ENCODE measurements at places on chromosomes 7 and 10. TPM values are rescaled to one million over a fixed set of nuclear protein-coding genes. Genes with fewer than 3 reads are reported as not detected.
A peak's percentile ranks its signal among the peaks of the same experiment; 100 is the strongest.

- no peak for DNase-seq
Observed at GRCh38 chr10:22453320-22453719, 108.0 kb downstream of the SPAG6 start.

DNA sequence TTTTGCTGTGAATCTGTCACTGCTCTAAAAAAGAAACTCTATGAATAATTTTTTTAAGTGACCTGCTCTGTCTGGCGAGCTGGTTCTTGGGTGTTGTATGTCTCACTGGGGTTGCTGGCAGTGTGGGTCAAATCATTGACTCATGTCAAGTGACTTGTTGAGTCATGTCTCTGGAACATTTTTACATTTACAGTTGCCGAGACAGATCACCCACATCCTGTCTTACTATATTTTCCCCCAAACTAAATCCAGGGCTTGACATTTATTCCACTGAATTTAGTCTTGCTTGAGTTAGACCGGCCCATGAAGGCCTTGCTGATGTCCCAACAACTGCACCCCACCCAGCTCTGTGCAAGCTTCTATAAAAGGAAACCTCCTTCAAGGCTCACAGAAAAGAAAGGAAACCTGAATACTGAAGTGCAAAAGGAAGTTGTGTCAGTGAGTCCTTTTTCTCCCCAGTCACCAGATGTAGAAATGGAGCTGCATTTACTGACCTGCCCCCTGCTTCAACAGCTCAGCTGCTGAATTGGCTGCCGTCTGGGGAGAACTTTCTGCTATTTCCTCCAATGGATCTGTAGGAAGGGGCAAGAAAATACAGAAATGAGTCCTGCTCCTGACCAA, 290.3 kb downstream of the TNS3 start:
- DNase-seq: peak; percentile 62

GRCh38 chr7:108442039-108442568, 14.1 kb downstream of the NRCAM start:
- DNase-seq: no peak

DNA sequence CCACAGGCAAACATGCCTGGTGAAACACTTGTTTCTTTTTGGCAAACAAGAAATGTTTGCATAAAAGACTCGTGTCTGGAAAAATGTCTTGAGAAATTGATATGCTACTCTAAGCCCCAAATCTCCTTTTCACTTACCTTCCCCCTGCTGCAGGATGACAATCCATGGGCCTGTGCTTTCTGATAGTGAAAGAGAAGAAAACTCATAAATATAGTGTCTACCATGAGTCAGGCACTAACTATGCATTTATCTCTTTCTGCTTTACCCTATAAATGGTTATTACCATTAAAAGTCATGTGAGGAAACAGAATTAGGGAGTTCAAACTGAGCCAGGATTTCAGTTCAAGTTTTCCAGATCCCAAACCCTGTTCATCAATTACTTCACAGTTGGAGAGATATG, 6.6 kb upstream of the TARP start:
- DNase-seq: no peak

DNA sequence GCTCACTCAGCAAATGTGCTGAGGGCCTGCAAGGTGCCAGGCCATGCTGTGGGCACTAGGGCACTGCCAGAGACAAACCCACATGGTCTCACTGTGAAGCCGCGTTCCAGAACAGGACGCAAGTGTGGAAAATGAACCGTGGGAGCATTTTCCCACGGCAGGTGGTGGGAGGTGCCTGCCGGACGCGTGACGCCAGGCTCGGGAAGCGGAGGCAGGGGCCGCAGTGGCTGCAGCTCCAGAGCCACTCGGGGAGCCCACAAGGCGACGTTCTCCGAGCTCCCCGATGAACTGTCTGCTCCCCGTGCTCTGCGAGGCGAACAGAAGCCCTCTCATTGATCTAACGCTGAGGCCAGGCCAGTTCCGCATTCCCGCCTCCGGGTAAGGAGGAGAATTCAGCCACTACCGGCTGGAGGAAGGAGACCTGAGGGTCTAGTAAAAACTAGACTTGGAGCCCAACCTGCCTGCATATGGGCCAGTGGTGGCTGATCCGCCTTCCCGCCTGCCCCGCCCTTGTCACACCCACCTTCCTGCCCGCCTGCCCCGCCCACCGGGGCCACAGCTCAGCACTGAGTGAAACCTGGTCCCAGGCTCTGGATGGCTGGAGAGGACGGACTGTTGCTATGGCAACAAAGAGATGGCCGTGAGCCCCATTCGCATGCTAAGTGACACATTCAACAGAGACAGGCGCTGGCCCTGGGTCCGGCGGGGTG, 13.1 kb downstream of the ADGRA1 start:
- DNase-seq: no peak

GRCh38 chr10:76115471-76116155, 684.2 kb downstream of the LRMDA start:
- DNase-seq: no peak

DNA sequence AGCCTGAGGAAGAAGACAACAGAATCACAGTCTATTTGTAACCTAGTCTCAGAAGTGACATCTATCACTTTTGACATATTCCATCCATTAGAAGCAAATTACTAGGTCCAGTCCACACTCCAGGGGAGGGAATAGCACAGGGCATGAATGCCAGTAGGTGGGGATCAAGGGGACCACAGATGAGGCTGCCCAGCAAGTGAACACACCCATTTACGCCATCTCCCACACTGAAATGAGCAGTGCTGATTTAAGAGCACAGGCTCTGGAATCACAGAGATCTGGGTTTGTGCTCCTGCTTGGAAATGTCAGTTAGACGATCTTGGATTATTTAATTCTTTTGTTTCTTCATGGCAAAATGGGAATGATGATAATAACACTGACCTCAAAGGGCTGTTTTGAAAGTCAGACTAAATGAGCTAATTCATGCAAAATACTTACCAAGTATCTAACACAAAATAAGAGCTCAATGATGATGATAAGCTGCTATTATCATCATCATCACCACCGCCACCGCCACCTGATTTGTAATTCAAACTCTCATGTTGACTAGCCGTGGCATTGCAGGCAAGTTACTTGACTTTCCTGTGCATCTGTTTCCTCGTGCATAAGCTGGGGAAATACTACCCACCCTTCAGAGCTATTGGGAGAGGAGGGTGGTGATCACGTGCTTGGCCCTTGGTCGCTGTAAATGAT, 138.9 kb upstream of the KLF14 start:
- no peak for DNase-seq

GRCh38 chr7:11237742-11238141, 264.1 kb downstream of the PHF14 start:
- DNase-seq: no peak

DNA sequence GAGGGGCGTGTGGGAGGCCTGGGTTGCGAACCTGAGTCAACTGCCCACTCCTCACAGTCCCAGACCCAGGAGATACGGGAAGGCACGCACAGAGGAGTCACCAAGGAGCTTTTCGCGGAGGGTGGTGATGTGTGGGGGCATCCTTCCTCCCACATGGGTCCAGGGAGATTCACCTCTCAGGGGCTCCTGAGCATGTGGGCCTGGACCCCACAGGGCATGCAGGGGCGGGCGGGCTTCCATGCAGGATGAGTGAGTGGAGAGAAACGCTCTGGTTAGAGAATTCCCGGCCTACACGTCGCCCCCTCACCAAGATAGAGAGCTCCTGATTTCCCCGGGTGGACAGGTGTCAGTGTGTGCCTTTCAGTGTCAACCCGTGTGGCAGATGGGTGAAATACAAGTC, 641.7 kb upstream of the FZD8 start:
- DNase-seq: no peak

DNA sequence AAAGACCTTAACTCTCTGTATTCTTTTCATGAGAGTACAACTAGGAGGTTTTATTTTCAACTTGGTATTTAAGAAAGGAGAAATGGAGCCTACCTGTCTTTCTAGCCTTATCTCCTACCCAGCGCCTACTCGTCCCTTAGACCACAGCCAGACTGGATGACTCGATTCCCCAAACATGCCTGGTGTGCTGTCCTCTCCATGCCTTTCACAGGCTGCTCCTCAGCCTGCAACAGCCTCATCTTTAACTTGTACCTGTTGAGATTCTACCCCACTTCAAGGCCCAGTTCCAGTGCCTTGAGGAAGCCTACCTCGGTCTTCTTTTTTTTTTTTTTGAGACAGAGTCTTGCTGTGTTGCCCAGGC, 29.4 kb downstream of the CPA1 start:
- DNase-seq: no peak

GRCh38 chr10:3835770-3836169, 50.8 kb upstream of the KLF6 start:
- no peak for DNase-seq

- DNase-seq: no peak
Observed at GRCh38 chr10:111037858-111038257, 39.0 kb upstream of the ADRA2A start.

GRCh38 chr7:106954840-106955239, 89.7 kb upstream of the PRKAR2B start:
- no peak for DNase-seq

GRCh38 chr7:153840861-153841260, 211.3 kb upstream of the DPP6 start:
- DNase-seq: no peak

GRCh38 chr7:33061282-33061937, 1.2 kb downstream of the NT5C3A start:
- DNase-seq: no peak

DNA sequence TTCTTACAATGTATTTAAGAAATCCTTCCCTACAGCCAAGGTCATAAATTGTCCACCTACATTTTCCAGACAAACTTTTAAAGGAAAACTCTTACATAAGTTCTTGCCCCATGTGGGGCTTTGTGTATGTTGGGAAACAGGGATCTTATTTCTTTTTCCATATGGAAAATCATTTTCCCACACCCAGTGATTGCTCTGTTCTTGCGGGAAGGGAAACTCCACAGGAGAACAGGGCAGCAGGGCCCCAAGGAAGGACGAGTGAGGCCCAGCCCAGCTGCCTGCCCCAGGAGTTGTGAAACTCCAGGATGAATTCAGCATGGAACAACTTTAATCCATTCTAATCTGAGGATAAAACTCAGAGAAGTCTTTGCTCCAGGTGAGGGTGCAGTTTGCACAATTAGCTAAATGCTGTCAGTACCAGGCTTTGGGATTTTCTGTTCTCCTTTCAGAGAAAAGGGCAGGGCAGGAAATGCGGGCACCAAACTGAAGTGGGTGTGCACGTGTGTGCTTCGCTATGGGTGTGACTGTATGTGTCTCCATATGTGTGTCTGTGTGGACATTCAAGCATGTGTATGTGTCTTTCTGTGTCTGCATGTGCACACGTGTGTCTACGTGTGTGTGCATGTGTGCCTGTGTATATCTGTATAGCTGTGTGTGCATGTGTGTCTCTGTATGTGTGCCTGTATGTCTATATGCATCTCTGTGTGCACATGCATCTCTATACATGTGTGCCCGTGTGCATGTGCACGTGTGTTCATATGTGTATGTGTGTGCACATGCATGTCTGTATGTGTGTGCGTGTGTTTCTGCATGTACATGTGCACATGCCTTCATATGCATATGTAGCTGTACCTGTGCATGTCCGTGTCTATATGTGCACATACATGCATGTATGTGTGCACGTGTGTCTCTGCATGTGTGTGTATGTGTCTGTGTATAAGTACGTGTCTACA, 102.0 kb upstream of the FAM20C start:
- DNase-seq: no peak

- no peak for DNase-seq
Observed at GRCh38 chr10:90167174-90168064, 466.0 kb downstream of the KIF20B start.

- no peak for DNase-seq
Observed at GRCh38 chr10:130652544-130652943, 516.4 kb downstream of the GLRX3 start.

GRCh38 chr7:31974351-31974750, 95.9 kb downstream of the PDE1C start:
- no peak for DNase-seq

GRCh38 chr7:55349121-55349520, 16.0 kb upstream of the LANCL2 start:
- DNase-seq: no peak

DNA sequence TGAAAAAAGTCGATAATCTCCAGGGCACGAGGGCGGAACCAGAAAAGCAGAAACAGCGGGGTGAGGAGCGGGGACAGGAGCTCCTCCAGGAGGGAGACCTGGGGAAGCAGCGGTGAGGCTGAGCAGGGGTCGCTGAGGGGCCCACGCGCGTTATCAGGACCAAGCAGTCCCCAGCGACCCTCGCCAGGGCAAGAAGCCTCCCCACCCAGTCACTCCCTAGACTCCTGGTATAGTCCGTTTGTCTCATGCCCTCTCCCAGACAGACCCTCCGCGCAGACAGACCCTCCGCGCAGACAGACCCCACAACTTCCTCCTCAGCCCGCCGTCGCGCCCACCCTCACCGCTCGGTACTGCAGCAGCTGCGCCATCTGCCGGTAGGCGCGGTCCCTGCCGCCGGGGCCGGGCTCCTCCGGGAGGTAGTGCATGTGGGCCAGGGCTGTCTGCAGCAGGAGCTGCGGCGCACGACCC, 6.3 kb downstream of the ATG9B start:
- no peak for DNase-seq

DNA sequence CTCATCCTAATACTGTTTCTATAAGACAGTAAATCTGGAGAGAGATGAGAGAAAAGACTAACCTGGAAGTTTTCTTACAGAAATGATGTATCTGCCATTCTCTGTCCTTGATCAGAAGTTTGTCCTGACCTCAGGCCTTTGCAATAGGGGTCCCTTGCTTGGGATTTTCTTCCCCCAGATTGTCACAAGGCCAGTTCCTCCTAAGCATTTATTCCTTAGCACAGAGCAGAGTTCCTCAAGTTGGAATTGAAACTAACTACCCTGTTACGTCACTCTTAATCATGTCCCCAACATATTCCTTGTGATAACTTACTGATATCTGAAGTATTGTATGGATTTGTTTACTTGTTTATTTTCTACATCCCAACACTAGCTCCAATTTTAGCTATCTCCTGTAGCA, 202.1 kb downstream of the COBL start:
- no peak for DNase-seq

DNA sequence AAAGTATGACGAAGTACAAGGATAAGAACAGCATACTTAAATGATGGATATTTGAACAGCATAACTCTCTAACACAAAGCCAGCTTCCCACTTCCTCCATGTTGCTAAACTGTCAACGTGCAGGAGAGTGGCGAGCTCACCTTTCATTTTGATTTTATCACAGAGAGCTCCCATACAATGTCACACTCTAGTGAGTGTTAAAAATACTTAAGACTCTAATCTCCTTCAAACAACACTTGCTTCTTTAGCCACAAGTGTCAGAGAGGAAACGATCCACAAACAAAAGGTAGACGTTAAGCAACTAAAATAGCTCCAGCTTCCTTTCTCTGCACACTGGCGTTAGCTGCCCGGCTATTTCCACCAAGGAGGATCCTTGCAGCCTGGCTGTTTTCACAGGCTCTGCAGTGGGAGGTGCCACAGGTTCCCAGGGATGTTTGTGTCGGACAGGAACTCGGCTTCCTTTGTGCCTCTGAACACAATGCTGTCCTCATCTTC, 194.6 kb downstream of the COBL start:
- DNase-seq: no peak

The CYP3A5 gene
- 36.9 TPM for total RNA-seq

The ANKRD61 gene
- total RNA-seq: not detected

The KIF20B gene
- 6.2 TPM for total RNA-seq

The MAGI2 gene
- 1.6 TPM for total RNA-seq

The CYP3A4 gene
- total RNA-seq: 5.2 TPM

The SPDYE2 gene
- total RNA-seq: 0.39 TPM

The FAM171A1 gene
- 5.4 TPM for total RNA-seq

The UCMA gene
- total RNA-seq: not detected

The CDK1 gene
- total RNA-seq: 5.1 TPM

The TMEM196 gene
- not detected for total RNA-seq

The PITRM1 gene
- 45.5 TPM for total RNA-seq

The DNA2 gene
- total RNA-seq: 3.5 TPM

The PRPS1L1 gene
- total RNA-seq: not detected

The DRGX gene
- total RNA-seq: not detected

The ZNF248 gene
- 10.2 TPM for total RNA-seq

The TMEM270 gene
- not detected for total RNA-seq
